ENCODE measurements at places on chromosomes 4 and X.

DNA sequence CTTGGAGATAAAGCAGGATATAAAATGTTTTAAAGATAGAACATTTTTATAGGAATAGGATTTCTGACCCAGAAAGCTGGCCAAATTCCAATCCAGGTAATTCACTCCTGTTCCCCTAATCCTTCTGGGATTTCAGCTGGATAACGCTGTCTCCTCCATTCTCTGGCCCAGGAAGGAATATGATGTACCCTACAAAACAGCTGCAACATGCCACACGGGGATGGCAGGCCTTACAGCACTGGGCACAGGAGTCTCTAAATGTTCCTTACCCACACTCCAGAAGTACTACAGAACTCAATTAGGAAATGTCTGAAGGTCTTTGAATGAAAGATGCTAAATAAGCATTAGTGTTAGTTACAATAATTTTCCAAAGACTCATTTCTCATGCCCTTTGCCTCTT, 15.8 kb downstream of the CAMK2D start:
- no peak for DNase-seq

DNA sequence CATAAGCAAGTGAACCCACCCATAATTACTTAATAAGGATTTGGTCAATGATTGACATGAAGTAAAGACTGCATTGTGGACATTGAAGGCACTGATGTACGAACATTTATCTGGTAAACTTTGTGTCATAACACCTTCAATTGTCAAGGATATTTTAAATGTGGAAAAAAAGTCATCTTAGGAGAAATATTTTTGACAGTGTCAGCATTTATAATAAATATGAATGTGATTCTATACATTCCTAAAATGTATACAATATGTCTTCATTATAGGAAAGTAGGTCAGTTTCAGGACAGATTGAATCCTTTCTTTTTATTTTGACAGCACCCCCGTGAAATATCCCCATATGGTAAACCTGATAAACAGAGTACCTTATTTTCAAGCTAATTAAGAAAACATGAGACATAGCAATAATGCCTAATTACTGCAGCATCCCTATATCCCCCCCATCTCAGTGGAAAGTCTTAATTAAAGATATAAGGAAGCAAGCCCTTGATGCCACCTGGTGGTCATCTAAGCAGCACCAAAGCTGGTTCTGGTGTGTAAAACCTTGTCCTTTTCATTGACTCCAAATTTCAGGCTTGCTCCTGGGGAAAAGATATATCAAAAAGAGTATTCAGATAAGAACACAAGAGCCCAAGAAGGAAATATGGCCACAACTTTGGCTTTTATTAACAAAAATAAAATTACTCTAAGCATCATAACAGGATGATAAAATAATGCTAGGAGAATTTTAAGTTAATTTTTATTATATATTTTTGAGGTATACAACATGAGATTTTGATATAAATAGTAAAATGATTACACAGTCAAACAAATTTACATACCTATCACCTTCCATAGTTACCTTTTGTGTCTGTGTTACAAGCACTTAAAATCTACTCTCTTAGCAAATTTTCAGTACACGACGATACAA, 379.7 kb downstream of the TLL1 start:
- DNase-seq, result no peak

DNA sequence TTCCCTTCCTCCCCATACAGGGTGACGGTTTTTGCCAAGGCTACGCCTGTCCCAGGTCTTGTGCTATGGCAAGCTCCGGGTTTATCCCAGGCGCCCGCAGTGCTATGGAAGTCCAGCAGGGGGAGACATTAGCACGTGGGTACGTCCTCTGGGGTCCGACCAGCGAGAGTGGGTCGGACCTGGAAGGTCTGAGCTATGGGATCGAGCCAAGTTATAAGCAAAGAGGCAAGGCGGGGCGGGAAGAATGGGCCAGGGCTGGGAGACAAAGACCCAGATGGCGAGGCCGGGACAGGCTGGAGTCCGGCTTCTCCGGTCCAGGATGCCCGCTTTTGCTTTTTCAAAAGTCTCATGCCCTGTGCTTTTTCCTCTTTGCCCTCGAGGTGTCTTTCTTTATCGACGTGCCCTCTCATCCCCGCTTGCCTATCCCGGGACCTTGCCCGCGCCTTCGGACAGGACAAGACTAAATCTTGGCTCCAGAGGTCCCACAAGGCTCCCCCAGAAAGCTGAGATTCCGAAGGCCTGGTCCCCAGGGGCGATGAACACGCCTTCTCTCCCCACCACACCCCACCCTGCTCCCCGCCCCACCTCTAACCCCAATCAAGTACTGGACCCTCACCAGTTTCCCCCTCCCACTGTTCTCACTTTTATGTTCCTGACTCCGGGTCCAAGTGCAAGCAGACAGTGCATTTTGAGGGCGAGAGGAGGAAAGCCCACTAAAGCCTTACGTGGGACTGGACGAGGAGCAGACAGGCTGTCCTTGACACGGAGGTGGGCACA, 785 bp upstream of the EFNB1 start:
- DNase-seq, result peak; percentile 75

DNA sequence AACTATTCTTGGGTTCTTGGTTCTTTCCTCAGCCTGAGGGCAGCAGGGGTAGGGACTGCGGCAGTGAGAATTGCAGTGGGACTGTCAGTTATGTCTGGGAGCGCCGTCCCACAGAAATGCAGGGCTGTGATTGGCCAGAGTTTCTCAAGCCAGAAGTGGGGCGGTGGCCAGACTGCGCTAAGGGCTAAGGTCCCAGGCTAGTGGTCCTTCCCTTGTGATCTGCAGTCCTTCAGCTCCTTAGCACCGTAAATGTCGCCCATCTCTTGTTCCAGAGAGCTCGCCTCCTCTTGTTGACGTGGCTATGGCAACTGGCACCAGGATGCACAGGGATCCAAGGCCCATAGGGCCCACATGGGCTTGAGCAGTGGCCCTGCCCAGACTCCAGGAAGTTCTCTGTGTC, 223.5 kb downstream of the GRIA2 start:
- DNase-seq, result no peak

GRCh38 chr4:86942185-86942666, 7.4 kb downstream of the AFF1 start:
- no peak for DNase-seq

GRCh38 chrX:650324-650723, 19.7 kb downstream of the SHOX start:
- DNase-seq, result no peak

DNA sequence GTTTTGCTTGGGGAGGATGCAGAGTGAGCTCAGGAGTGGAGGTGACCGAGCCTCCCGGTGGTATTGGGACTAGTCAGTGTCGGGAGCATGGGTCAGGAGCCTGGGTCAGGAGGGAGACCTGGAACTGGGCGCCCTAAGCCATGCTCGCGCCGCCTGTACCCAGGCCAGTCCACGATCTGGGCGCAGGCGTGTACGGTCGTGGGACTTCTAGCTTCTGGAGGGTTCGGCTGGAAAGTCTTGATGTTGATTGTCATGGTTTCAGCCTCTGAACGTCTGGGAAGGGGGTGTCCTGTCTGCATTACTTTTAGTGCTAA, 244 bp downstream of the EIF2S3 start:
- no peak for DNase-seq

GRCh38 chr4:154658680-154659405, 46.4 kb upstream of the FGG start:
- DNase-seq, result no peak

DNA sequence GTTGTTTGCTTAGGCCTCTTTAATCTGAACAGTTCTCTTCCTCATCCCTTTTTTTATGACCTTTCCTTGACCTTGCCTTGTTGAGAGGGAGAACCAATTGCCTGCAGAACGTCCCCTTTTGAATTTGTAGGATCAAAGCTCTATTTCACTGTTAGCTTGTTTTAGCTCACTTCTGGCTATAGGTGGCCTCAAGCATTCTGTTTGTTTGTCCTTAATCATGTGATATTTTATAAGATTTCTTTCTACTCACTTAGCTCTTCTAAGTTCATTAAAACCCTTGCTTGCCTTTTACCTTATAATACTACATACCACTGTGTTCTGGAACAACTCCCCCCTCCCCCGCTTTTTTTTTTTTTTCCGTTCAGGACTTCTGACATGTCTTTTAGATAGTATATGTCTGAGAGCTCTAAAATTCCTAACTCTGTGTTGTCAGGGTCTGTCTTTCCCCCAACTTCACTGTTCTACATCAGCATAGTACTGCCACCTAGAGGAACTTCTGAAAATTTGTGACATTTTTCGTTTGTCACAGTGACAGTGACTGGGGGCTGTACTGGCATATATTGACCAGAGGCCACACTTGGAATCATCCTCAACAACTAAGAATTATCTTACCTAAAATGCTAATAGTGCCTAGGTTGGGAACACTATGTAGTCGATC, 128.5 kb downstream of the LARP7 start:
- DNase-seq, result peak; percentile 7

- no peak for DNase-seq
Measured at GRCh38 chr4:104693601-104694201, 199.0 kb upstream of the CXXC4 start.

DNA sequence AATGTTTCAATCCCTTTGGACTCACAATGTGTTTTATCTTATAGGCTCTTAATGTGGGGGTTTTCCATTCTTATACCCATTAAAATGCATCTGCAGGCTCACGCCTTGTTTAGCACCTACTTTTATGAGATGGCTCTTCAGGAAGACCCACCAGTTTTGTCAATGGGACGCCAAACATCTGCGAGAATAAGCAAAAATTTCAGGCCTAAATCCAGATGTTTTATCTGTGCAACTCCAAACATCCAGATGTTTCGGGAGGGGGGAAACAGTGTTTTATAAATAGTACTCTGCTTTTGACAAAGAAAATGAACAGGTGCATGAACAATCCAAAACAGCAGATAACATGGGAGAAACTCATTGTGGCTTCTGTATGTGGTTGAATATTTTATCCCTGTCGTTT, 342.8 kb downstream of the DHX15 start:
- no peak for DNase-seq

DNA sequence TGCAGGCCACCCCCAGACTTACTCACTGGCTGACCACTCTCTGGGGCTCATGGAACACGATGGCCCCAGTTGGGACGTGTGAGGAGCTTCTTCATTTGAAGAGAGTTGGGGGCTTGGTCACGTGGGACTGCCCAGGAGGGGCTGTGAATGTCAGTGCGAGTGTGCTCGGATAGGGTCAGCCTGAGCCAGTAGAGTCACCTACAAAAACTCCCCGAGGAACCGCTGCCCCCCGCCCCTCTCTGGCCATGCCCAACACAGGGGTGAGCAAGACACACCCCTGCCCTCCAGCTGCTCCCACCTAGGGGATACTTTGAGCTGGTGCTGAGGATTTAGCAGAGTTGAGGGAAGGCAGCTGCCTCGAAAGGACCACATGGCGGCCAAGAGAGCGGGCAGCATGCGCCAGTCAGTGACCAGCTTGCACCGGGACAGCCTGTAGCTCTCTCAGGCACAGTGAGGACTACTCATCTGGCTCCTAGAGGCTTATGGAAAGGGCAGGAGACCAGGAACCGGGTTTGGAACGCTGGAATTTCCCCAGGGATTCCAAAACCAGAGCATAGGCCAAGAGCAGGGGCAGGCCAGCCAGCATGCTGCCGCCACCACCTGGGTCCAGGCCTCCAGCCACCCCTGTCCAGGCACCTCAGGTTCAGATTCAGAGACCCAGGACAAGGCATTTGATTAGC, 8.4 kb downstream of the PNMA6E start:
- DNase-seq, result no peak

- DNase-seq, result peak; percentile 51
Measured at GRCh38 chrX:63560601-63561218, 209.6 kb upstream of the SPIN4 start.

GRCh38 chrX:13022926-13023325, 21.5 kb downstream of the FAM9C start:
- DNase-seq, result no peak

DNA sequence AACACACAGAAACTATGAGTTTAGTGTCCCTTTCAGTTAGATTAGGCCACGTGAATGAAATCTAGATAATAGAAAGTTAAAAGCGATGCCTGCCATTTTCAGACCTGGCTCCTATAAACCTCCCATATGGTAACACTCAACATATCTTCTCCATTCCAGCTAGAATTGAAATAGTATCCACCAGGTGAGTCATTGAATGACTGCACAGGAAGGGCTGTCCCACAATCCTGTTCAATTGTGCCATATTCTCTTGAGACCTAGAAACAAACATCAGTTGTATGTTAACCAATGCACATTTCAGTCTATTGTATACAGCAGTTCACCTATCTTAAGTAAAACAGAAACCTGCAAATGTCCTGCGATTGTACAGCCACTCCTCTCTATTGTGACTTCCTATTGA, 659.3 kb upstream of the SLIT2 start:
- DNase-seq, result no peak

GRCh38 chrX:47590984-47591383, 8.7 kb downstream of the TIMP1 start:
- no peak for DNase-seq

GRCh38 chr4:104395168-104395614, 99.5 kb downstream of the CXXC4 start:
- no peak for DNase-seq

- no peak for DNase-seq
Measured at GRCh38 chr4:148344941-148345340, 97.3 kb downstream of the NR3C2 start.

GRCh38 chr4:165635381-165635780, 237.7 kb upstream of the TLL1 start:
- no peak for DNase-seq

- no peak for DNase-seq
Measured at GRCh38 chr4:22192084-22192511, 243.5 kb upstream of the KCNIP4 start.

GRCh38 chr4:97762115-97762512, 381.2 kb downstream of the STPG2 start:
- DNase-seq, result no peak

DNA sequence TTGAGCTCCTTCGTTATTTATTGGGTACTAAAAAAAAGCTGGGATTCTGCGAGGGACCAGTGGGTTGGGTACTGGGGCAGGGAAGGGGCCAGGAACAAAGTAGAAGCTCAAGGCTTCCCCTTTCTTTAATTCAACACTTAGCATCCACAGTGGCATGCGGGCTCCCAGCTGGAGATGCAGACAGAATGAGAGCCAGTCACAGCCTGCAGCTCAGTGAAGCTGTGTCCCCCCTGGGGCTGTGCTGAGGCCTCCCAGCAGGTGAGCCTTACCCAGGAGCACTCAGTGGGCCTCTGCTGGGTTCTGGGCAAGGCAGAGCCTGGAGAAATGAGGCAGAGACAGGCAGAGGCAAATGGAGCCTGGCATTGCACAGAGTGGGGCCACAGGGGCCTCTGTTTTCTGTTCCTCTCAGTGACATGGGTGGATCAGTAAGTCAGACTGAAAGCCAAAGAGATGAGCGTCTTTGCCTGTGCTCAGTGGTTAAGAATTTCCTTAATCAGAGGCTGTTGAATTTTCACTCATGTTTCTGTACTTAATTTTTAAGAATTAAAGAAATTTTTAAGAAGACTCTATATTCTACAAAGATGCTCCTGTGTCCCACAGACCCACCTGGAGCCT, 181.4 kb upstream of the RBPJ start:
- no peak for DNase-seq
